Caco-2 (cell line): ENCODE measurements at places on chromosomes 1 and 21. TPM values are rescaled to one million over a fixed set of nuclear protein-coding genes. Genes with fewer than 3 reads are reported as not detected.

GRCh38 chr21:14603202-14603601, 57.1 kb upstream of the SAMSN1 start:
- no peaks in the 10 kb centered on the region for H3K36me3 ChIP-seq
- DNase-seq, result no peak
- H3K27ac ChIP-seq, result no peak overlapping the region
- H3K4me3 ChIP-seq, result no peak overlapping the region
- H3K4me1 ChIP-seq, result no peaks in the 10 kb centered on the region

DNA sequence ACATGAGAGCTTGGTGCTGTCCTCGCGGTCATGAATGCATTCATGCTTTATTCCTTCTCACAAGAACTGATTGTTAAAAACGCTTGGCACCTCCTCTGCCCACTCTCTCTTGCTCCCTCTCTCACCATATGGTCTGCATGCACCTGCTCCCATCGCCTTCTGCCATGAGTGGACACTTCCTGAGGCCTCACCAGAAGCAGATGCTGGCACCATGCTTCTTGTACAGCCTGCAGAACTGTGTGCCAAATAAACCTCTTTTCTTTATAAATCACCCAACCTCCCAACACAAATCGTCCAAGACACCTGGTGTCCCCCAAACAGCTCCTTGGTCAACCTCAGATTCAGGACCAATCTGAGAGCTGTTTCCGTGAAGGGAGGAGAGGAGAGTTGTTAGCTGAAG, 43.3 kb upstream of the PCBP3 start:
- DNase-seq, result no peak
- no peaks in the 10 kb centered on the region for H3K27me3 ChIP-seq
- no peak overlapping the region for H3K4me3 ChIP-seq
- H3K27ac ChIP-seq, result no peak overlapping the region

DNA sequence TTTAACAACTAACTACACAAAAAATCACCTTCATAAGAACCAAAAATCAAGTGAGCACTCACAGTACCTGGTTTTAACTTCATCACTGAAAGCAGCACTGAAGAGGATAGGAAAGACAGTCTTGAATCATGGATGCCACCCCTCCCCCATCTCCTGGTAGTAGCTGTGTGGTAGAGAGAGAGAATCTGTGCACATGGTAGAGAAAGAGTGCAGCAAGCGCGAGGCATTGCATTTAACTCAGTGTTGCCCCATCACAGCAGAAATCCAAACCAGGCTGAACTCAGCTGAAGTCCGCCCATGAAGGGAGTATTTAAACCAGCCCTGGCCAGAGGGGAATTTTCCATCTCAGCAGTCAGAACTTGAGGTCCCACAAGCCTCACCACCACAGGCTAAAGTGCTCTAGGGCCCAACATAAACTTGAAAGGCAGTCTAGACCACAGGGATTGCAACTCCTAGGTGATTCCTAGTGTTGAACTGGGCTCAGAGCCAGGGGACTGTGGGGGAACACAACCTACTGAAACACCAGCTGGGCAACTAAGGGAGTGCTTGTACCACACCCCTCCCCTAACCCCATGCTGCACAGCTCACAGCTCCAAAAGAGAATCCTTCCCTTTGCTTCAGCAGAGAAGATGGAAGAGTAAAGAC, 38.4 kb downstream of the VAV3 start:
- no peaks in the 10 kb centered on the region for H3K4me1 ChIP-seq
- no peaks in the 10 kb centered on the region for H3K36me3 ChIP-seq
- no peak for DNase-seq
- no peak overlapping the region for H3K27ac ChIP-seq

- no peaks in the 10 kb centered on the region for H3K36me3 ChIP-seq
- H3K4me3 ChIP-seq, result no peak overlapping the region
- no peaks in the 10 kb centered on the region for H3K27me3 ChIP-seq
- no peak for DNase-seq
- no peaks in the 10 kb centered on the region for H3K4me1 ChIP-seq
Observed at GRCh38 chr21:28729887-28730286, 262.8 kb downstream of the LTN1 start.

CACNA1S gene
- 0.07 TPM in 2 replicates for total RNA-seq
